ENCODE measurements at places on chromosomes 3 and 15. TPM values are rescaled to one million over a fixed set of nuclear protein-coding genes. Genes with fewer than 3 reads are reported as not detected.

The FMN1 gene
- 0.34 TPM for total RNA-seq

The RTP1 gene
- not detected for total RNA-seq

The LDHAL6B gene
- total RNA-seq = not detected

The FSTL1 gene
- total RNA-seq = 122 TPM

The PLSCR2 gene
- 0.28 TPM for total RNA-seq

The CYP1A2 gene
- not detected for total RNA-seq

The GATA2 gene
- not detected for total RNA-seq

The CDHR4 gene
- total RNA-seq = not detected

The P3H2 gene
- 9.5 TPM for total RNA-seq

The ROBO2 gene
- total RNA-seq = 4.0 TPM

The CPEB1 gene
- total RNA-seq = not detected

The CNTN3 gene
- 0.68 TPM for total RNA-seq

The CISH gene
- 1.0 TPM for total RNA-seq

The RYR3 gene
- total RNA-seq = under 0.01 TPM

The CCNB2 gene
- 1.7 TPM for total RNA-seq

The GP5 gene
- under 0.01 TPM for total RNA-seq

The HYAL3 gene
- total RNA-seq = 8.5 TPM

The NEK11 gene
- total RNA-seq = 4.4 TPM

The ACOX2 gene
- 0.21 TPM for total RNA-seq

The TUBGCP5 gene
- 21.1 TPM for total RNA-seq

The B4GALT4 gene
- 56.4 TPM for total RNA-seq

The BNC1 gene
- 61.2 TPM for total RNA-seq

The ARL6IP5 gene
- 97.0 TPM for total RNA-seq

The GABRR3 gene
- not detected for total RNA-seq

The ARRDC4 gene
- 5.1 TPM for total RNA-seq

The ADAM10 gene
- 246 TPM for total RNA-seq

The KCNMB3 gene
- 0.34 TPM for total RNA-seq

The ACVR2B gene
- total RNA-seq = 7.5 TPM

The FES gene
- 0.34 TPM for total RNA-seq

The TRIM71 gene
- total RNA-seq = under 0.01 TPM

The ANKDD1A gene
- total RNA-seq = 0.68 TPM

The GNB4 gene
- 20.8 TPM for total RNA-seq

The LRRC34 gene
- 0.43 TPM for total RNA-seq

The GOLGA8Q gene
- 1.6 TPM for total RNA-seq

The SLCO2A1 gene
- total RNA-seq = under 0.01 TPM

The CFAP91 gene
- total RNA-seq = 0.07 TPM

The MST1R gene
- total RNA-seq = 24.4 TPM

The RPSA gene
- 2,581 TPM for total RNA-seq

The CAPN3 gene
- total RNA-seq = 4.6 TPM

The FGD5 gene
- under 0.01 TPM for total RNA-seq

The RPL39L gene
- 21.2 TPM for total RNA-seq

The GOLGA6B gene
- not detected for total RNA-seq

The DNAH12 gene
- total RNA-seq = under 0.01 TPM

The UCN2 gene
- total RNA-seq = 2.4 TPM

The CACNA1D gene
- under 0.01 TPM for total RNA-seq

The XRN1 gene
- 34.2 TPM for total RNA-seq

The LIPH gene
- total RNA-seq = 2.4 TPM

The TMCO5A gene
- total RNA-seq = not detected

The XYLB gene
- total RNA-seq = 2.1 TPM

All from nasal cavity respiratory epithelium epithelial cell of viscerocranial mucosa (primary cell).